Aortic smooth muscle cell (primary cell): ENCODE measurements at places on chromosomes 2 and 18. TPM values are rescaled to one million over a fixed set of nuclear protein-coding genes. Genes with fewer than 3 reads are reported as not detected.

CFAP221 gene
- total RNA-seq: 0.26 and 0.37 TPM in 2 replicates

CFAP210 gene
- under 0.01 TPM in 1 of 2 replicates, not detected in the other for total RNA-seq

CYRIA gene
- 0.87 and 1.5 TPM in 2 replicates for total RNA-seq

MC4R gene
- total RNA-seq: not detected in 2 replicates

GNLY gene
- not detected in 2 replicates for total RNA-seq

IL1RL2 gene
- total RNA-seq: 0.81 and 2.2 TPM in 2 replicates

NTSR2 gene
- not detected in 2 replicates for total RNA-seq

RBM43 gene
- 5.9 and 8.0 TPM in 2 replicates for total RNA-seq

ADAM23 gene
- total RNA-seq: 4.6 and 7.7 TPM in 2 replicates

STARD6 gene
- total RNA-seq: 0.44 and 0.53 TPM in 2 replicates
